Peyer's patch (tissue), 4 donors: ENCODE measurements at places on chromosomes 4 and X. TPM values are rescaled to one million over a fixed set of nuclear protein-coding genes. Genes with fewer than 3 reads are reported as not detected.

DNA sequence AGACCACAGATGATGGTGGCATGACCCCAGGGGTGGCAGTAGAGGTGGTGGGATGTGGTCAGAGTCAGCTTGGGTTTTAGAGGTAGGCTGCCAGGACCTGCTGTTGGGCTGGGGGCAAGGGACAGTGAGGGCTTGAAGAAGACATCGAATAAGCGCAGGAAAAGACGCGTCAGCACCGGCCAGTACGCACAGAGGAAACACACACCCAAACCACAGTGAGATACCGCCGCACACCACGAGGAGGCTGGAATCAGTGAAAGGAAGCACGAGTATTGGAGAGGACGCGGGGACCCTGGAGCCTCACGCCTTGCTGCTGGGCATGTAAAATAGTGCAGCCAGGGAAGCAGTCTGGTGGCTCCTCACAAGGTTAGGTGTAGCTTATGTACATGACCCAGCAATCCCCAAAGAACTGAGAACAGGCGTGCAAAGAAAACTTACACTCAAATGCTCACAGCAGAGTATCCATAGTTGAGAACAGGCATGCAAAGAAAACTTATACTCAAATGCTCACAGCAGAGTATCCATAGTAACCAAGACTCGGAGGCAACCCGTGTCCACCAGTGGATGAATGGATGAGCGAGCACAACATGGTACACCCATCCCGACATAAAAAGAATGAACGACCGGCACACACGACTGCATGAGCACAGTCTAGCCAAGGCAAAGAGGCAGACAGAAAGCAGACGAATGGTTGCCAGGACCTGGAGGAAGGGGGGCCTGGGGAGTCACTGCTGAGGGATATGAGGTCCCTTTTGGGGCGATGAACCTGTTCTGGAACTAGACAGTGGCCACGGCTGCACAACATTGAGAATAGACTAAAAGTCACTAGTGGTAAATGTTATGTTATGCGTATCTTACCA lies 13.3 kb downstream of the PDZD4 start:
- no peak for DNase-seq

GRCh38 chr4:141571362-141571761 lies 65.0 kb upstream of the IL15 start:
- DNase-seq: no peak

GRCh38 chrX:85089321-85089840 lies 85.7 kb downstream of the APOOL start:
- DNase-seq: no peak

DNA sequence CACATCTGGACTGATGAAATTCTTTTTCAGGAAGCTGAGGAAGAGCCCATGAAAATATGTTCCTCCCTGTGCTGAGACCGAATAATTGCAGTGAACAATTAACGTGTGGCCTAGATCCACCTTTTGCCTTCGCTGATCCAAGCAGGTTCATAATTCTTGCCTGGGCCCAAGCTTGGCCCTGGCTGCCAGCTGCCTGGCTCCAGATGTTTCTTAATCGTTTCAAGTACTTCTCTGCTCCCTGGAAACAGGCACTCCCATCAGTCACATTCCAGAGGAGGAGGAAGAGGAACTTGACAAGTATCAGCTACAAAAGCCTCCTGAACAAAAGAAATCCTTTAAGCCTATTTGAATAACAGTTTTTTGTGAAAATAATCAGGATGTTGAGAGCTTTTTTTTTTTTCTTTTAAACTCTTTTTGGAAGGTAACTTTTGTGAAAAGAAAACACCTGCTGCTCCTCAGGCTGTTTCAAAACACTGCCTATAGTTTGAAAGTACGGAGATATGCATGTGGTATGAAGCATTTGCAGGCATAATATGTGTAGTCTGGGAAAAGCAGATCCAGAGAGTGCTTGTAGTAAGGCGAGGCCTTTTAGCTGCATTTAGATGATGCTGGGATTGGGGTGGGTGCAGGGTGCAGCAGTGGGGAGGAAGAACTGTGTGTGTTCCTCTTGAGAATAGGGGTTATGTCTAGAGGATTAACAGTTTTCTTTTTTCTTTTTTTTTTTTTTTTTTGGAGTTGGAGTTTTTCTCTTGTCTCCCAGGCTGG lies 154.4 kb downstream of the PTTG2 start:
- DNase-seq: no peak

- no peak for DNase-seq
Observed at GRCh38 chr4:26878794-26879391, 18.3 kb downstream of the STIM2 start.

DNA sequence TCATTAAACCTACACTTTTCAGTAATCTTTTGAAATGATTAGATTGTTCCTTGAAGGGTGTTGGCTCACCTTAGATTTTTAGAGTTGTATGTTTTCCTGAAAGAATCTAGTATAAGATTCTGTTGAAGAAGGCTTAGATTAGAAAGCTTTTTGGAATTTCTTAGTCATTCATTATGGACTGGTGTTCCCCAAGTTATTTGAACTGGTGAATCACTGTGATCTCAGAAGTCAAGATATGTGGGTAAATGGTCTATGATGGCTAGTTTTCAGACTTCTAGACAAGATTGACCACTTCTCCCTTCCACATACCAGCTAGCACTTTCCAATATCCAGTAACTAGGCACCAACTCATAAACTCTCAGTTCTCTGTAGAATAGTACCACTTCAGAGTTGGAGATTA lies 138.1 kb downstream of the KDM6A start:
- no peak for DNase-seq

DNA sequence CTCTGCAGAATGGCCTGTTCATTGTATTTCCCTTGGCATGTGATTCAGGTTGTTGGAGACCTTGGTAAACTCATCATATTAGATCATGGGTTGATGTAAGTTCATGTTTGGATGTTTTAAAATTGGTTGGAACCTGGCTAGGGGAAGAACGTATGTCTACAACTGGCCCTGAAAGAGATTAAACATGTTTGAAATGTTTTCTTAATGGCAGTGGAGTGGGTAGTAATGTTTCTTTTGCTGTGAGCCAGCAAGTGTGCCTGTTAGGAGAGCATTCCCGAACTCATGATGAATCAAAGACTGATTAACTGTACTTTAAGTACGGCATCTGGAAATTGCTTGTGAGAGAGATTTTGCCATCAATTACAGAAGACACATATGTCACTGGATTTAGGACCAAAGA lies 44.5 kb upstream of the SLC4A4 start:
- no peak for DNase-seq

- no peak for DNase-seq
Observed at GRCh38 chr4:184392748-184393559, 81.4 kb downstream of the IRF2 start.

GRCh38 chr4:62482355-62482754 lies 1282.2 kb downstream of the ADGRL3 start:
- no peak for DNase-seq

DNA sequence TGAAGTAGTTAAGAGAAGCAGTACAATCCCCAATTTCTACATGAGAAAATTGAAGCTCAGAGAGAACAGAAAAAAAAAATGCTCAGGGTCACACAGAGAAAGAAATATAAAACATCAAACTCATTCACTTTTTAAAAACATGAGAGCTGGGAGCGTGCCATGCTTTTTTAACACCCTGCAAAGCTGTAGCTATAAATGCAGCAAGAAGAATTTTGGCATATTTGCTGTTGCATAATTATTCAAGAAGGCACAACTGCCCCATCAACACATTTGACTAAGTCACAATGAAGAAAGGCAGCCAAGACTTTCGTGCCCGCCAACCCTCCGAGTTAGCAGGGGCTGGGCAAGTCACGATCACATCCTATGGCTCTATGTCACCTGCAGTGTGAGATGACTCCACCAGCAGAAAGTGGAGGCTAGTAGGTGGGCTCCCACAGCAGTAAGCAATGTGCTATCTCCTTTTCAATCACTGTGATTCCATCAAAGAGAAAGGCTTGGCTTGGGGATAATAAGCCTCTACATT lies 214.8 kb downstream of the DHX15 start:
- DNase-seq: no peak

GRCh38 chr4:33091961-33092360 lies 2371.8 kb downstream of the PCDH7 start:
- no peak for DNase-seq

- no peak for DNase-seq
Observed at GRCh38 chr4:8073206-8073863, 85.3 kb downstream of the ABLIM2 start.

DNA sequence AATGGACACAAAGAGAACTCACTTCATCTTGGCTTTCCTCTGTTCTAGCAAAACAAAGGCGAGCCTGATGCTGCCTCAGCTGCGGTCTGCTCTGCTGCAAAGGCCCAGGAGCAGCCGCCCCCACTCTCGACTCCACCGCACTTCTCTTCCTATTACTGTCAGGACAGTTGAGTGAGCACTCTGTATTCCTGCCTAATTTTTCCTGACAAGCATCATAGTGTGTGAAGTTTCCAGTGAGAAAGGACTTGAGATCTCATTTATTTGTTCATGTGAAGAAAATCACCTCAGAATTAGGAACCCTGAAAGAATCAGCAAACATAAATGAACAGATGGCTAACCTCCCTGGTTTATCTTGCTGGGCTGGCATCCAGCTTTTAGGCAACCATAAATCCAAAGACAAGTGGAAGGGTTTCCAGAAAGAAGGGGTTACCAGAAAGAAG lies 15.6 kb downstream of the SCARB2 start:
- peak; percentile 48 for DNase-seq

GRCh38 chr4:110636680-110637407 lies 14.0 kb upstream of the PITX2 start:
- DNase-seq: no peak

- no peak for DNase-seq
Observed at GRCh38 chr4:128573781-128574508, 235.6 kb upstream of the JADE1 start.

DNA sequence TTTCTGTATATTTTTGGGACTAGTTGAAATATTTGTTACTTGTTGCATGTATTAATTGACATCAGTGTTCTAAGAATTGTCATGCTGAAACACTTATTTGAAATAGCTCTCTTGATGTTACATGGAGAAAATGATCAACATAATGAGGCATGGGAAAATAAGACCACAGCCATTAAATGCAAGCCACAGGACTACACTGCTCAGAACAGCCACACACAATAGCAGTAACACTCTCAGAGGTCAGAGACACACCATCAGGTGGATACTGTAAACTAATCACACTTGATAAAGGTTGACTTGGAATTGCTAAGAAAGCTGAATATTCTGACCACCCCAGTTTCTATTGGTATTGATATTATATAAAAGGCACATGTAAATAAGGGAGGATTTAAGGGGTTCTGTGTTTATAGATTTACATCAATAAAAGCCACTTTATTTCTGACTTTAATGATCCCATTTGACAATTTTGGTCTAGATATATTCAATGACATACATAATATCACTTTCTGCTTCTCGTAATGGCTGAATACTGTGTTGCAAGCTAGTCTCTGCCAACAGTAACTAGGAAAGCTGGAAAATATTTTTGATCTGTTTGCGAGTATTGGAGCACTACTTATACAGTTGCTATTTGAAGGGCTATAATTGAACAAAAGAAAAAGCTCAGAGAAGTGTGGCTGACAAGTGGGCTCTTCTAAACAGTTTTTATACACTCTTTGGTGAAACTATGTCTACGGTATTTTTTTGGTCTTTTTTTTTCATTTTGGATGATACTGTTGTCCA lies 876.5 kb upstream of the INTU start:
- no peak for DNase-seq

DNA sequence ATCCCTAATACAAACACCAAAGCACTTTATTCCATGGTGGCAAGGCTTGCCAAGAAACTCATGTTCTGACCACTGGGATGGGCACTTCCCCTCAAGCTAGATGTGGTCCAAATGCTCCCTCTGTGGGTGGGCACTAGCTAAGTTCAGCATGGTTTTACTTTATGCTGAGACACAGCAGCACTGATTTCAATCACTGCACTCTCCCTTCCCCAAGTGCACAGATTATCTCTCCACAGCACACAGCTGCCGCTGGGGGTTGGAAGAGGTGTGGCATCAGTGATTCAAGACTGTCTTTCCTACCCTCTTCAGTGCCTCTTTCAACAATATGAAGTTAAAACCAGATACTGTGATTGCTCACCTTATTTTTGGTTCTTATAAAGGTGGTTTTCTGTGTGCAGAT lies 16.5 kb upstream of the GUCY2F start:
- DNase-seq: no peak

GRCh38 chrX:100596601-100597000 lies 11.9 kb downstream of the TNMD start:
- no peak for DNase-seq

GRCh38 chr4:146159384-146160058 lies 16.0 kb upstream of the LSM6 start:
- no peak for DNase-seq

Gene SEC24B
- total RNA-seq: 40.4 TPM

Gene DGAT2L6
- not detected for total RNA-seq

Gene CD40LG
- 0.94 TPM for total RNA-seq

Gene SLC9A6
- 17.4 TPM for total RNA-seq

Gene ADAMTS3
- total RNA-seq: 1.7 TPM

Gene ATP11C
- total RNA-seq: 46.2 TPM

Gene TAF7L
- not detected for total RNA-seq

Gene TMSB15C
- total RNA-seq: 1.6 TPM

Gene TCEAL7
- 2.3 TPM for total RNA-seq

Gene UCHL1
- 61.1 TPM for total RNA-seq
